Daoy (cell line): ENCODE measurements at places on chromosomes 6 and 20. TPM values are rescaled to one million over a fixed set of nuclear protein-coding genes. Genes with fewer than 3 reads are reported as not detected.
A peak's percentile ranks its signal among the peaks of the same experiment; 100 is the strongest.

DNA sequence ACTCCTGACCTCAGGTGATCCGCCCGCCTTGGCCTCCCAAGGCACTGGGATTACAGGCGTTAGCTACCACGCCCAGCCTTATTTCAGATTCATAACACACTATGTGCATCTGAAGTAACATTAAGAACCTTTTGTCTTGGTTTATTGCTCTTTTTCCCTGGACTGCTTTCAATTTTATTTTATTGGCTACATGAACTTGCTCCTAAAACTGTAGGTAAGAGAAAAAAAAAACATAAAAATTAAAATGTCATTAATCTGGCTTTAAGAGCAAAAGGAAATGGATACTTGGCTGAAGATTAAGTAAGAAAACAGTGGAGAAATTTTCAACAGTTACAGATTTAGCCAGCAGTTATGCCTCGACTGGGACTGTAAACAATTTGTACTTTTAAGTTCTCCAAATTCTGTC, 62.5 kb downstream of the GJA1 start:
- DNase-seq, result no peak

Gene FNDC1
- under 0.01 TPM in 1 of 2 replicates, not detected in the other for total RNA-seq

Gene KPNA5
- total RNA-seq, result 10.5 and 16.7 TPM in 2 replicates

DNA sequence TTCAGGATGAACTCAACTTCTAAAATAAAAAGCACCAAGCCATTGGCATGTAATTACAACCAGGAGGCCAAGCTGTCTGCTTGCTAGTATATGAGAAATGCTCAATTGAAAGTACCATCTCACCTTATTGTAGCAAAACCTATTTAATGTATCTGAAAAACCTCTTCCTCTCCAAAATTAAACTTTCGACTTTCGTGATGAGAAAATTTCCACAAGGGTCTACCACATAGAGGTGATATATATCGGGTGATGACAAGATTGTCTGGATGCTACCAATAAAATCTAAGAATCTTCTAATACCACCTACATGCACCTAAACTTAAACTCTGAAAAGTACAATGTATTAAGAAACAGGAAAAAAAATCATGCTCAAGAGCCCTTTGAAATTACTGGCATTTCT, 74.2 kb downstream of the ATXN1 start:
- no peak for DNase-seq

DNA sequence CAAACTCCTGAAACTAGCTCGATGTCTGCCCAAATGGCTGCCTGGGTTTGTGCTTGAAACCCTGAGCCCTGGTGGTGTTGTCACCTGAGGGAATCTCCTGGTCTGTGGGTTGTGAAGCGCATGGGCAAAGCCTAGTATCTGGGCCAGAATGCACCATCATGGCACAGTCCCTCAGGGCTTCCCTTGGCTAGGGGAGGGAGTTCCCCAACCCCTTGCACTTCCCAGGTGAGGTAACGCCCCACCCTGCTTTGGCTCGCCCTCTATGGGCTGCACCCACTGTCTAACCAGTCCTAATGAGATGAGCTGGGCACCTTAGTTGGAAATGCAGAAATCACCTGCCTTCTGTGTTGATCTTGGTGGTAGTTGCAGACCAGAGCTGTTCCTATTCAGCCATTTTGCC, 152.9 kb upstream of the MAP3K7 start:
- no peak for DNase-seq

- no peak for DNase-seq
Measured at GRCh38 chr6:103862297-103862696, 997.4 kb downstream of the HACE1 start.

- no peak for DNase-seq
Measured at GRCh38 chr6:129539032-129539431, 170.9 kb downstream of the ARHGAP18 start.

Gene TGM3
- total RNA-seq, result 0.06 TPM in 1 of 2 replicates, not detected in the other

GRCh38 chr20:40471261-40471629, 217.8 kb downstream of the MAFB start:
- peak; percentile 6 for DNase-seq

Gene CST2
- total RNA-seq, result not detected in 2 replicates

- no peak for DNase-seq
Measured at GRCh38 chr20:1537731-1538058, 19.8 kb downstream of the SIRPD start.

Gene IP6K3
- not detected in 2 replicates for total RNA-seq

Gene OPRM1
- total RNA-seq, result not detected in 2 replicates

DNA sequence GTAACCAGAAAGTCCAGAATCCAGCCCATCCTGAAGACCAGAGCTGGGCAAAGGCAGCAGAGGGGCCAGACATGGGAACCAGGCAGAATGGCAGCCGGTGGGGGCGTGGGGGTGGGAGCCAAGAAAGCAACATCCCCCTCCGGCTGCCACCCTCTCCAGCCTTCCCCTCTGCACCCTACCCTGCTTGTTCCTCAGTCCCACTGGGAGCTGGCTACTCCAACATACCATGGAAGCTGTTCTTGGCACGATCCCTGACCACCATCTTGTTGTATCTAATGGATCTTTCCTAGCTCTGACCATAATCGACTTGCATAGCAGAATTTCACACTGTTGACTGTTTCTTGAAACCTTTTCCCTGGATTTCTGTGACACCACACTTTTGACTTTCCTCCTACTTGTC, 30.2 kb downstream of the ADA start:
- DNase-seq, result no peak

Gene TBXT
- total RNA-seq, result 0.57 TPM in 1 of 2 replicates, not detected in the other

GRCh38 chr6:113208726-113209125, 648.4 kb upstream of the MARCKS start:
- DNase-seq, result no peak

GRCh38 chr6:4224067-4224978, 88.9 kb upstream of the ECI2 start:
- DNase-seq, result peak; percentile 72

- no peak for DNase-seq
Measured at GRCh38 chr6:135953818-135954217, 102.3 kb downstream of the PDE7B start.

Gene CDK5RAP1
- total RNA-seq, result 31.9 and 50.5 TPM in 2 replicates

DNA sequence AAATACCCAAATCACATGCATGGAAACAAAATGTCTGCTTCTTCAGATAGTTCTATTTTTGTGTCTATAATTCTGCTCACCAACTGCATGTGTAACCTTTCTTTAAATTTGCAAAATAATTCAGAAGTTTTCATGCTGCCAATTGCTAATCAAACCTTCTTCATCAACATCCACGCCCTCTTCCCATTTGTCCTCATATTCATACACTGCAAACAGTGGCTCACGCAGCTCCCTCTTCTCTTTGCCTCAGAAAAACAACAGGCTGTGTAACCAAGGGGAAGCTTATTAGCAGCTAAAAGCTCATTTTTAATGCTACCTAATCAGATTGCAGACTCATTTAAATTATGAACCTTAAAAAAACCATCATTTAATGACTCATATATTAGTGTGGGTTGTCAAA, 555.0 kb upstream of the EPHA7 start:
- DNase-seq, result no peak

Gene UNC5CL
- total RNA-seq, result 0.11 TPM in 1 of 2 replicates, not detected in the other
